ENCODE measurements at places on chromosomes 12 and 14.

DNA sequence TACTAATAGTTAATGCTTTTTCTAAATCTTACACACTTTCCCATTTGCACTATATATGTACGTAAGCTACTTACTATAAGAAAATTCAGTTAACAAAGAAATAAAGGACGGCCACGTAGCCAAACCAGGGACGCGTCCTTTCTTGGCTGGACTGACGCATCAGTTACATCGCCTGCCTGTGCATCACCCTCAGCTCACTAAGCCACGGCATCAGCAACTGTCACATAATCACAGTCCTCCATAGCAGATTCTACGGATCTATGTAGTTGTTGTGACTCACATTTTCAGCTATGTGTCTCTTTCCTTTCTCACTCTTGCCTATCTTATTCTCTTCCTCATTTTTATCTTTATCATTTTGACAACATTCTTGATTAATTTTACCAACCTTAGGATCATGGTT lies 38.1 kb upstream of the C12orf50 start:
- no peak for DNase-seq

DNA sequence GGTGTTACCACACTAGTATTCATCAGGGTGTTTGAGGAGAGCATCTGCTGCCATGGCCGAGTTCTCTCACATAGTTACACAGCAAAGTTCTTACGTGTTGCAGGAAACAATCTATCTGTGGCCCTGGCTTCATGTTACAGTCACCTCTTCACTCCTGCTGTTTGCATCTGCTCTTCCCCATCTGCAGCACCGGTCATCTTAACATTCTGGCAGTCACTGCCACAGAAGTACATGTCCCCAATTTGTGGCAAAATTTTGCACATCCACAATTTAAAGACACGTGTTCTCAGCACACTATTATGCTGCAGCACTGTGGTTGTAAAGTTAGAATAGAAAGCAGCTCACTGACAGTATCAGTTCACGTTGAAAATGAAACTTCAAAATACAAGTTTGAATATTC lies 23.2 kb downstream of the MAPK1IP1L start:
- no peak for DNase-seq

DNA sequence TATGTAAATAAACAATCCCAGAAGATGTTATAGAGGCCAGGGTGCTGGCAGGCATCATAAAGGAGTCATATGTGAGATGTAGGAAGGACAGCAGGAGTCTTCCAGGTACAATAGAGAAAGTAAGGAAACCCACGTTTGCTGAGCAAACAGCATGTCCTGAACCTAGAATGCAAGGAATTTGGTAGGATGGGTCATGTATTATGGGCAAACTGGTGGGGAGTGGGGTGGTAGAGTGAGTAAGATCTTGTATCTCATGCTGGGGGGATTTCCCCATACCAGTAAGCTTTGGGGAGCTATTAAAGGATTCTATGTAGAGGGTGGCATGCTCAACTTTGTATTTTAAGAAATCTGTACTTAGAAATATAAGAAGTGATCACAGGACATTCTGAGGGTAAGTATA lies 41.0 kb downstream of the CDKL1 start:
- no peak for DNase-seq

DNA sequence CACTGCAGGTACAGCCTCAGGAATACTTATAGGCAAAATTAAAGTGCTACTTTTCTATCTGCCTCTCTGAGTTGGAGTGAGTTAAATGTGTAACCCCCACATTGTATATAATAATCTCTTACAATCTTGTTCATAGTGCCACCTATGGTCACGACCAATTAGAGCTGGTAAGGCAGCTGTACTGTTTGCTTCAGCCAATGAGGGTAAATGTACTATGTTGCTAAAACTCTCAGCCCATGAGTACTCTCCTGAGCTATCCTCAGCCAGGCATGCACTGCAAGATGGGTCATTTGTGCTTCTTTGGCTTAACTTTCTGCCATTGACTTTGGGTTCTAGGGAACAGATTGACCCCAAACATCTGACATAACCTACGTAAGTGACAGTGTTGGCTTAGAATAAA lies 15.0 kb upstream of the MDM2 start:
- no peak for DNase-seq

DNA sequence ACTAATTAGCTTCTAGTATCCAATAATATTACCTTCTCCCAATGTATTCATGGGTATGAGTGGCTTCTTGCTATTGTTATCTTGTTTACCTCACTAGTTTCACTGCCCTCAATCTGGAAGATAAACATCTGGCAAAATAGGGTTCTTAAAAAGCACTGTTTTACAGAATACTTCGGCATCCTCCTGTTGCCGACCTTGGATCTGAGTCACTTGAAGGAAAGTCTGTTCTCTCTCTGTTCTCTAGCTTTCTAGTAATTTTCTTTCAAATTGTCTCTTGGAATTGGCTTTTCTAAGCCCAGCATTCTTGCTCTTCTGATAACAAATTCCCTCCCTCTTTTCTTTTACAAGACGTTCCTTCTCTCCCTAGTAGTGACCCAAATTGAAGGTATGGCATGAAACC lies 189.5 kb downstream of the KITLG start:
- no peak for DNase-seq

DNA sequence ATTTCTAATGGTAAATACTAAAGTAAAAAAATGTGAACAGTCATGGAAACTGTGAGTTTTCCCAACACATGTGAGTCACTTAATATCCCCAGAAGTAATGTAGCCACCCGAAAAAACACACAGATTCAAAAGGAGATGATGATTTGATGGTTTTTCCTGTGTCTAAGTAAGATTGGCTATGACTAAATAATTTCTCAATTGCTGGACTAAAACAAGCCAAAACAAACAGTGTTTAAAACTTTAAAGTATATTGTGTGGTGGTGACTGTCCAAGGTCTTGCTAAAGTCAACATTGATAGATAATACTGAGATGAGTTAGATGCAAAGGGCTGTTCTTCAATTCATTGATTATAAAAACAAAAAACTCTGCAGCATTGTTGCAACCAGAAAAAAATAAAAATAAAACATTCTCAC lies 89.6 kb upstream of the SOX5 start:
- peak; percentile 96 for DNase-seq

DNA sequence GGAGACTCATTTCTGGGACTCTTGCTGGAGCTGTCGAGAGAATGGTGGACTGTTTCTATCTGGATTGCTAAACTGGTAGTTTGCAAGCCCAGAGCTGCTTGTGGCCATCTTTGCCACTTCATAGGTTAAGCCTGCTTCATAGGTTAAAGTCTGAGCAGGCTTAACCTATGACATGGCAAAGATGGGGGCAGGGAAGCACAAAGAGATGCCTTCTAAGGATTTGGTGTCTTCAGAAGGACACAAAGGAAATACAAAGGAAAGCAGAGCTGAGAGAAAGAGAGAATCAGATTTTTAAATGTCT lies 78.4 kb upstream of the MAX start:
- no peak for DNase-seq

- DNase-seq: no peak
These were observed 30.8 kb downstream of the PLEKHG3 start for GRCh38 chr14:64734990-64735389.

DNA sequence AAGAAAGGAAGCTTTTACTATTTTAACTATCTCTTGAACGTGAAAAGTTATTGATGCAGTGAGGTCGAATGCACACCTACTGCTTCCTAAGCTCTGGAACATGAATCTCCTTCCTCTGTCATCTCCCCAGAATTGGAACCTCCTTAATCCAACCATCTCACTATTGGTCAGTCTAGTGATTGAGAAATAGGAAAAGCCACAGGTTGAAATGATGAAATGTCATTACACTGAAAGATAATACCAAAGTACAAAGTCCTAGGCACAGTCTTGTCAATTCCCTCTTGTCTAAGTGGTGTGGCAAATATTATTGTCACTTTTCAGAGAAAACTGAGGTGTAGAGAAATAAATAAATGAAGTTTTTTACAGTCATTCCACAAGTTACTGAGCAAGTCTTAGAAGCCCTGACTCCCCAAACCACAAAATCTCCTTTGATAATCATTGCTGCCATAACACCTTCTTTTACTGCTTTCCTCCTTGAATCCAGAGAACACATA lies 19.5 kb upstream of the HIGD1C start:
- DNase-seq: no peak

- no peak for DNase-seq
These were observed 396.0 kb upstream of the PRICKLE1 start for GRCh38 chr12:42985506-42985905.

GRCh38 chr12:77893918-77894317 lies 63.2 kb downstream of the NAV3 start:
- peak; percentile 1 for DNase-seq

DNA sequence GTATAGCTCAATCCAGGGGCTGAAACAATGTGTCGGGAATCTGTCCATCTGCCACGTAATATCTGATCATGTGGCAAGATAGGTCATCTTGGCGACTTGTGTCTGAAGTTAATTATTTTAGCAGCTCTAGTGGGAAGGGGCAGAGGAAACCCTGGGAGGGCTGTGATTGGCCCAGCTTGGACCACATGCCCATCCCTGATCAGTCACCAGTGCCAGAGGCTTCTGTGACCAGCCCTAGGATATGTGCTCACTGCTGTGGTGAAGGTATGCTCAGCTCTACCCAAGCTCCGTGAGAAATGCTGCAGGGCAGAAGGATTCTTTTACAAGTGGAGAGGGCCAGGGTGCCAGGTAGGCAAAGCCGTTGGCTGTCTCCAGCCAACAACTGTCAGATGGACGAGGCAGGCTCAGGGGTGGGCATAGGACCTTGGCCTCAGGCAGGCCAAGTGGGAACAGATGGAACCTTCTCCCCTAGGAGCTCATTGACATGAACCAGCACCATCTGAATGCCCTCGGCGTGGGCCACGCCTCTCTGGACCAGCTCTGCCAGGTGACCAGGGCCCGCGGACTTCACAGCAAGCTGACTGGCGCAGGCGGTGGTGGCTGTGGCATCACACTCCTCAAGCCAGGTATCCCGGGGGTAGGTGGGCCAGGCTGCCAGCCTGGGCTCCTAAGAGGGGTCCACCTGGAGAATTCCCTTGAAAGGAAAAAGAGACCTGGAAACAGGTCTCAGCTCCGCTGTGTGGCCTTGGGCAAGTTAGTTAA lies 21.1 kb downstream of the MVK start:
- DNase-seq: no peak

DNA sequence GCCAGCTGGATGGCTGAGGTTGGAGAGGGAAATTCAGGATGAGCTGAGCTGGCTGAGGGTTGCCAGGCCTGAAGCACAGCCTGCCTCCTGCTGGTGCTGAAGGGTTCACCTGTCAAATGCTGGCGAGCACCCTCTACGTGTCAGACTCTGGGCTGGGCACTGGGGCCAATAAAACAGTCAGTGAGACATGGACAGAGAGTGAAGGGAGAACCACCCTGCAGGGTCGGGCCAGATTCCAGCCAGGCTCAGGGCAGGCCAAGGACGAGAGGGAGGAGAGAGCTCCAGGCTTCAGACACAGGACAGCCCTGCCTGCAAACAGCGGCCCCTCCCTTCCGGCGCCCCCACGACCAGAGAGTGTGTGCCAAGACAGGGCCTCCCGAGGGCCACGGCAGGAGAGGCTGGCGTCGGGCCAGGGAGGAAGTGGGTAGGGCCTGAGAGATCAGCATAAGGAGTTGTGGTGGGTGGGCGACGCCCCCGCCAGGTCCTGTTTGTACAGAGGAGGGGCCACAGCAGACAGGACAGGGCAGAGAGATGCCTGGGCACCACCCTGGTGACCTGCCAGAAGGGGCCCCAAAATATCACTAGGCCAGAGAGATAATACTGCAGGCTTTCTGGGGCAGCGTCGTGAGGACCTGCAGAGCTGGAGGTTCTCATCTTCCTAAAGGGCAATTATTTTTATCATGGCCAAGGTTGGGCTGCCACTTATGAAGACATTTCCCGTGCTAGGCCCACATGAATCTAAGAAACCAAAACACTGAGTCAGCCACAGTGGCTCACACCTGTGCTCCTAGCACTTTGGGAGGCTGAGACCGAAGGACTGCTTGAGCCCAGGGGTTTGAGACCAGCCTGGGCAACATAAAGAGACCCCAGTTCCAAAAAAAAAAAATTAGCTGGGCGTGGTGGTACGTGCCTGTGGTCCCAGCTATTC lies 73.1 kb upstream of the GPR68 start:
- DNase-seq: no peak

DNA sequence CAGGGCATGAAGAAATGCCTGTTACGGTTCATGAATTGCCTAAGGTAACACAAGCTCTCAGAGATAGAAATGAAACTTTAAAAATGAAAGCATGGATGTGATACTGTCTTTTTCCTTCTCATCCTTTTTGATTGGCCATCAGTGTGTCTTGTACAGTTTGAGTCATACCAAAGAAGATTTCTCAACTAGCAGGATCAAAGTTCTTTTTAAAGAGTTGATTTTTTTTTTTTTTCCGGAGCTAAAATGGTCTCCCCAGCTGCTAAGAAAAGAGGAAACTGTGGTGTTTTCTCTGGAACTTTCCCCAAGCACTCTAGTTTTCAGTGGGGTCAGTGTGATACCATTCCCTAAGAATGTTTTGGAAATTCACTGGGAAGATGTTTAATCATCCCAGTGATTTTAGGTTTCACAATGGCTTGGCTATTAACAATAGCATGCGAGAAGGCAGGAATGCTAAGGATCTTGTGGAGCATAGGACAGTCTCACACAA lies 105.0 kb downstream of the ETNK1 start:
- peak; percentile 78 for DNase-seq

DNA sequence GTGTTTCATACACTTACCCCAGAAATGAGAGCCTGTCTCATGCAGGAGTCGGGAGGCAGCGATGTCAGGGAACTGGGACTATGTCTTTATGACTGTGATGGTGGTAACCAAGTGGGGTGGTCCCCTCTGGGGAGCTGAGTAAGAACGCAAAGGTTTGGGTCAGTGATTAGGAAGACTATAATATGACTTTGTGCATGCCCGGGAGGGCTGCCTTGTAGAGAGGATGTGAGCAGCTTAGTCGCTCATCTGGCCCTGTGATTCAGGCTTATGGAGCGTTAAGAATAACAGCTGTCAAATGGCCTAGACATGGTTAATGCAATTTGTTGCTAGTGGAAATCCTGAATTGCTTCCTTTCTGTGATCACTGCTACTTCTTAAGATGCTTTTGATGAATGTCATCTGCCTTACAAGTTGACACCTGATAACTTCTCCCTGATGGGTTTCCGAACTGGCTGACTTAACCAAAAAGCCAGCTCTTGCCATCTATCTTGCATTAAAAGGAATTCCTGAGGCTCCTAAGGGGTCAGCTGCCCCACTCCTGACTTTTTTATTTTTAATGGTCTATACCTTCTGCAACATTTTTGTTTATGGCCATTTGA lies 35.4 kb upstream of the AACS start:
- DNase-seq: no peak

- DNase-seq: no peak
These were observed 78.6 kb upstream of the PLEKHG7 start for GRCh38 chr12:92624236-92624635.

DNA sequence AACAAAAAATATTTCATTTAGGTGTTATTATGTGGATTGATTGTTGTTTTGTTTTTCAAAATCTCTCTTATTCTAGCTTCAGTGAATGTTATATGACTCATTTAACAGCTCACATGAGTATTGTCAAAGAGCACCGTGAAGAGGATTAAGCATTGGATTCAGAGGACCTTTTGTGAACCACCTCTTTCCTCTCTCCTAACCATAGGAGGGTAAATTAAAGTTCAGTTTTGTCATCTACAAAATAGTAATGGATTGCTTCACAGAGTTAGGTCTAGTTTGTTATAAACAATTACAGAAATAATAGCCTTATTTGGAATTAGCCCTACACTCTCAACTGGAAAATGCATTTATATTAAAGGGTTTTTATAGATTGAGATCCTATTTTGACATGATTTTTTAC lies 962 bp upstream of the KERA start:
- no peak for DNase-seq
